ENCODE measurements at places on chromosomes 2 and 18. TPM values are rescaled to one million over a fixed set of nuclear protein-coding genes. Genes with fewer than 3 reads are reported as not detected.

GRCh38 chr18:28960146-28960545, 783.2 kb upstream of the CDH2 start:
- H3K36me3 ChIP-seq: no peaks in the 10 kb centered on the region
- H3K4me3 ChIP-seq: no peak overlapping the region
- no peak for DNase-seq
- no peaks in the 10 kb centered on the region for H3K27me3 ChIP-seq
- H3K4me1 ChIP-seq: no peaks in the 10 kb centered on the region

The UPP2 gene
- total RNA-seq: not detected

GRCh38 chr18:44850001-44850400, 169.3 kb downstream of the SETBP1 start:
- H3K27ac ChIP-seq: no peak overlapping the region
- no peak overlapping the region for H3K4me3 ChIP-seq
- no peak for DNase-seq
- no peaks in the 10 kb centered on the region for H3K36me3 ChIP-seq

DNA sequence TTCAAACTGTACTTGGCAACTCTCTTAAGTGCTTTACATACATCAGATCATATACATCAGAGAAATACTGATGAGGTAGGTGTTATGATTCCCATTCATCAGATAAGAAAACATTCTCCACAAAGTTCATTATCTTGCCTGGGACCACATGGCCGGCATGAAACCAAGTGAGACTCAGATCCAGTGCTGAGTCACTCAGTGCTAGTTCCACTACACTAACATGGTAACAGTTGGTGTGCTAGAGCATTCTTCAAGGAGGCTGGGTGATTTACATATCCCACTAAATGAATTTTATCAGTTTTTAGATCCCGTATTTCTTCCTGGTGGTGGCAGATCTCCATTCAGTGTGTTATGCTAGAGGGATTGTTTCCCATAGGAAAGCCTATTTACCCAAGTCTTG, 772.0 kb downstream of the CNTNAP5 start:
- H3K4me3 ChIP-seq: no peak overlapping the region
- DNase-seq: no peak
- H3K27me3 ChIP-seq: no peaks in the 10 kb centered on the region
- H3K36me3 ChIP-seq: no peaks in the 10 kb centered on the region
- no peak overlapping the region for H3K27ac ChIP-seq
- no peaks in the 10 kb centered on the region for H3K4me1 ChIP-seq

The STPG4 gene
- total RNA-seq: 2.6 TPM

The TMEM247 gene
- not detected for total RNA-seq

GRCh38 chr2:206494061-206494460, 50.7 kb downstream of the ADAM23 start:
- no peak for DNase-seq
- H3K27ac ChIP-seq: no peak overlapping the region
- H3K36me3 ChIP-seq: no peaks in the 10 kb centered on the region
- H3K4me1 ChIP-seq: no peaks in the 10 kb centered on the region

DNA sequence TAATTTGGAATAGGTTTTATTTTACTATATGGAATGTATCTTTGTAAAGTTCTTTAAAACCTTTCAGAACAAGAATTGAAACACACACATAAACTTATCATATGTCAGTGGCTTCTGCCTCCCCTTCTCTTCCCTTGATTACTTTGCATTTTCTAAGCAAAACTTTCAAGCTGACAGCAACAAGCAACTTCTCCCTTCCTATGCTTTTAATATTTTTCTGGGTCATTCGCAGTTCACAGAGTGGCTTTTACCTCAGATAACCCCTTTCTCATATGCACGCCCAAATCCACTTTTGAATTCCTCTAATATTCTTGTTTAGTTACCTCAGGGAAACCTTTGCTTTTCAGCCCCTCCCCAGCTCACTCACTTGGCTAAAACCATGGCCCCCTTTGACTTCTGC, 36.7 kb upstream of the CDC42EP3 start:
- no peak overlapping the region for H3K4me3 ChIP-seq
- H3K4me1 ChIP-seq: no peaks in the 10 kb centered on the region
- H3K27me3 ChIP-seq: no peaks in the 10 kb centered on the region
- no peak for DNase-seq
- no peak overlapping the region for H3K27ac ChIP-seq
- no peaks in the 10 kb centered on the region for H3K36me3 ChIP-seq

DNA sequence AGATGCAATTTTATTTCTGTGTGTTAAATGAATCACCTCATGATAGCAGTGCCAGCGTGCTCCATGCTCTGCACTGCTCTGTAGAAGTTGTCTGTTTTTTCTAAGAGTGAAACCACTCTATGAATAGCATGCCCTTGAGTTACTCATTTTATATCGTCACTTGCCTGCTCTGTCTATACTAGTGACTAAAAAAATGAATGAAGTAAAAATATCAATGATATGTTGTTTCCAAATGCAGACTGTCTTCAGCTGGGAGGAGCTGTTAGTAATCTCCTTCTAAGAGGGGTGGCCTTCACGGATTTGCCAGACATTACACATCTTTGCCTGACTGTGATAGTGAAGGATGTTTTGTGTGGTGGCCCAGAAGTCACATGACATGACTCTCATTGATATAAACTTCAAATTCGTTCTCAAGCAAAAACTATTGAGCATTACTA, 852.1 kb downstream of the CNTNAP5 start:
- H3K36me3 ChIP-seq: no peaks in the 10 kb centered on the region
- H3K27me3 ChIP-seq: no peaks in the 10 kb centered on the region
- DNase-seq: no peak
- no peak overlapping the region for H3K27ac ChIP-seq

The TMEM131 gene
- total RNA-seq: 58.5 TPM

The LBH gene
- total RNA-seq: 21.3 TPM

DNA sequence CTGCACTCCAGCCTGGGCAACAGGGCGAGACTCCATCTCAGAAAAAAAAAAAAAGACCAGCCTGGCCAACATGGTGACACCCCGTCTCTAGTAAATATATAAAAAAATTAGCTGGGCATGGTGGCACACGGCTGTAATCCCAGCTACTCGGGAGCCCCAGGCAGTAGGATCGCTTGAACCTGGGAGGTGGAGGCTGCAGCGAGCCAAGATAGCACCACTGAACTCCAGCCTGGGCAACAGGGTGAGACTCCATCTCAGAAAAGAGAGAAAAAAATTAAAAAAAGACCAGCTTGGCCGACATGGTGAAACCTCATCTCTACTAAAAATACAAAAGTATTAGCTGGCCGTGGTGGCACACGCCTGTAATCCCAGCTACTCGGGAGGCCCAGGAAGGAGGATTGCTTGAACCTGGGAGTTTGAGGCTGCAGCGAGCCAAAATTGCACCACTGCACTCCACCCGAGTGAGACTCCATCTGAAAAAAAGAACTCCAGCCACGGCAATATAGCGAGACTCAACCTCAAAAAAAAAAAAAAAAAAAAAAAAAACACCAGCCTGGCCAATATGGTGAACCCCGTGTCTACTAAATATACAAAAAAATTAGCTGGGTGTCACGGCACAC, 346.1 kb upstream of the PLGLB2 start:
- no peaks in the 10 kb centered on the region for H3K36me3 ChIP-seq
- H3K4me3 ChIP-seq: no peak overlapping the region
- no peaks in the 10 kb centered on the region for H3K27me3 ChIP-seq
- no peak overlapping the region for H3K27ac ChIP-seq

- no peak overlapping the region for H3K4me3 ChIP-seq
- DNase-seq: no peak
- no peak overlapping the region for H3K27ac ChIP-seq
- H3K4me1 ChIP-seq: no peaks in the 10 kb centered on the region
Measured at GRCh38 chr18:31877900-31878299, 65.0 kb downstream of the TRAPPC8 start.

- H3K27ac ChIP-seq: no peak overlapping the region
- no peaks in the 10 kb centered on the region for H3K27me3 ChIP-seq
- H3K36me3 ChIP-seq: no peaks in the 10 kb centered on the region
- no peaks in the 10 kb centered on the region for H3K4me1 ChIP-seq
- H3K4me3 ChIP-seq: no peak overlapping the region
- no peak for DNase-seq
Measured at GRCh38 chr2:205680067-205680466, 2.2 kb upstream of the NRP2 start.

The ROCK1 gene
- total RNA-seq: 78.3 TPM

DNA sequence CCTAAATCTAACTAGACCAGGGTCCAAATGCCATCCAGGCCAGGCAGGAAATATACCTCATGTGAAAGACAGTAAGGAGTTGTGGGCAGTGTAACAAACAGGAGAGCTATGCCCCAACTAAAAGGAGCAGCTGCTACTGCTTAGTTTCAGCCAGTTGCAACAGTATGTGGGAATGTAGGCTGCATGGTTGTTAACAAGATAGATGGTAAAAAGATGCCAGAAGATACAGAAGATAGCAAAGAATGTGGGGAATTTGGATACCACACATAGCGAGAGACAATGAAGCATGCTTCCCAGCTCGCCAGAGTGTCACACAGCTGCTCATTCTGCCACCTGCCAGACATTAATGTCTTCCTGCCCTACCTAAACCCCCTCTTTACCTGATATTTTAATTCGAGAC, 39.4 kb upstream of the CYBRD1 start:
- H3K4me3 ChIP-seq: no peak overlapping the region
- no peak overlapping the region for H3K27ac ChIP-seq
- H3K27me3 ChIP-seq: no peaks in the 10 kb centered on the region
- no peaks in the 10 kb centered on the region for H3K36me3 ChIP-seq

The GAL3ST2 gene
- total RNA-seq: 0.30 TPM

GRCh38 chr2:221762496-221762895, 190.4 kb upstream of the EPHA4 start:
- H3K27ac ChIP-seq: no peak overlapping the region
- no peaks in the 10 kb centered on the region for H3K4me1 ChIP-seq
- H3K4me3 ChIP-seq: no peak overlapping the region
- no peaks in the 10 kb centered on the region for H3K27me3 ChIP-seq
- DNase-seq: no peak
- no peaks in the 10 kb centered on the region for H3K36me3 ChIP-seq

GRCh38 chr2:115739574-115739973, 1297.1 kb downstream of the DPP10 start:
- no peak overlapping the region for H3K27ac ChIP-seq
- DNase-seq: no peak
- no peaks in the 10 kb centered on the region for H3K27me3 ChIP-seq
- H3K36me3 ChIP-seq: no peaks in the 10 kb centered on the region
- H3K4me3 ChIP-seq: no peak overlapping the region
- H3K4me1 ChIP-seq: no peaks in the 10 kb centered on the region

GRCh38 chr2:59458800-59459199, 1094.7 kb downstream of the BCL11A start:
- no peaks in the 10 kb centered on the region for H3K27me3 ChIP-seq
- no peak overlapping the region for H3K4me3 ChIP-seq
- no peak for DNase-seq
- H3K27ac ChIP-seq: no peak overlapping the region

- H3K27me3 ChIP-seq: no peaks in the 10 kb centered on the region
- H3K36me3 ChIP-seq: no peaks in the 10 kb centered on the region
- H3K4me3 ChIP-seq: no peak overlapping the region
- no peak overlapping the region for H3K27ac ChIP-seq
Measured at GRCh38 chr18:10985689-10986088, 163.7 kb downstream of the PIEZO2 start.

- DNase-seq: no peak
- H3K4me3 ChIP-seq: no peak overlapping the region
- no peaks in the 10 kb centered on the region for H3K4me1 ChIP-seq
- no peaks in the 10 kb centered on the region for H3K27me3 ChIP-seq
- H3K36me3 ChIP-seq: no peaks in the 10 kb centered on the region
Measured at GRCh38 chr2:23751747-23752265, 175.1 kb downstream of the ATAD2B start.

DNA sequence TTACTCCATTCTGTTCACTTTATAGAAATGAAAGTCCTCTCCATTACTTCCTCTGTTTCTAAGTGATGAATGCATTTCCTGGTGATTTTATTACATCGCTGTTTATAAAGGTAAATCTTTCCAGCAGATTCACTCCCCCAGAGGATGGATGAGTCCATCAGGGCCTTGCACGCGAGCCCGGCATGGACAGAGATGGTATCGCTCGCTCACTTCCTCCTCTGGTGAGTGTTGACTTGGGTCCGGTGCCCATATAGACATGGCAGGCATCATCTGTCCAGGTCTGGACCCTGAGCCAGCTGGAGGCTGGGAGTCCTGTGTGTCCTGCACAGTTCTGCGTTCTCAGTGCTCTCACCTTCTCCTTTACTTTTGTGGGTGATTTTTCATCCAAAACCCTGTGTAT, 733.6 kb upstream of the SALL3 start:
- H3K4me3 ChIP-seq: no peak overlapping the region
- no peaks in the 10 kb centered on the region for H3K27me3 ChIP-seq
- no peak for DNase-seq
- H3K27ac ChIP-seq: no peak overlapping the region

GRCh38 chr18:4106407-4107033, 348.6 kb downstream of the DLGAP1 start:
- no peaks in the 10 kb centered on the region for H3K36me3 ChIP-seq
- no peaks in the 10 kb centered on the region for H3K27me3 ChIP-seq
- no peaks in the 10 kb centered on the region for H3K4me1 ChIP-seq
- H3K27ac ChIP-seq: no peak overlapping the region
- peak; percentile 96 for DNase-seq
- peak overlapping the region; percentile 23 for H3K4me3 ChIP-seq

The B3GNT7 gene
- total RNA-seq: 3.3 TPM

DNA sequence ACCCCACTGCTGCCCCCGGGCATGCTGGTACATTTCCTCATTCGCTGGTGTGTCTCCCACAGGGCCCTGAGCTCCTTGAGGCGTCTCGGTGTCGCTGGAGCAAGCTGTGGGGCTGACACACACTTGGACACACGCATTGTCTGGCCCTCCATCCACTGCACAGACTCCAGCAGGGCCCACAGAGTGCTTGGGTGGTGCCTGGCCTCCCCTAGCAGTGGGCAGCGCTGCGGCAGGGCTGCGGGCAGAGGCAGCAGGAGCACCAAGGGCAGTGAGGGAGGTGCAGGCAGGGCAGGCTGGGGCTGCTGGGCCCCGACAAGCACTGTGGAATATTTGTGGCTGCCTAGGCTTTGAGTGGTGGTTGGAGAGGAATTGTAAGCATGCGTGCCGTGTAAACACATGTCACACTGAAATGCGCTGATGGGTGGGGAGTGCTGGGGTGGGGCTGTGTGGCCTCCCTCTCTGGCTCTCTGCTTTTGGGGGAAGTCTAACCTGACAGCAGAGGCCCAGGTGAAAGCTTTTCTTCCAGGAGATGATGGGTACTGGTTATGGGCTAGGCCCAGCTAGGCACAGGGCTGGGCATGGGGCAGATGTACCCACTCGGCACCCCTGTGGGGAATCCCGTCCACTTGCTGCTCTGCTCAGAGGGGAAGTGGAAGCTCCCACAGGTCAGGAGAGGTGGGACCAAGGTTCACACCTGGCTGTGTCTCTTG, 55.5 kb upstream of the HS6ST1 start:
- no peaks in the 10 kb centered on the region for H3K4me1 ChIP-seq
- no peaks in the 10 kb centered on the region for H3K27me3 ChIP-seq
- H3K36me3 ChIP-seq: no peaks in the 10 kb centered on the region
- H3K27ac ChIP-seq: peak overlapping the region; percentile 73
- DNase-seq: no peak

DNA sequence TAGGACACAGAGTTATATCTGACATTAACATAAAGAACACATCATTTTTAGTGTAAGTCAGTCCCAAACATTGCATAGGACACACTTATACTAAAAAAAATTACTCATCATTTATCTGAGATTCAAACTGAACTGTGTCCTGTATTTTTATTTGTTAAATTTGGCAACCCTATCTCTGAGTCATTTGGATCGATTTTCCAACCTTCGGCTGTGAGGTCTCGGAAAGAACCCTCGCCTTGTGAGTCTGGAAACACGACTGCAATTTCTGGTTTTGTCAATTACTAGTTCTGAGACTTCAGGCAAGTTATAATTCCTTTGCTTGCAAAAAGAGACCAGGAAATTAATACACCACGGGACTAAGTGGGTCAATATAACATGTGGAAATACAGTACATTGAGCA, 14.0 kb downstream of the ATP8B1 start:
- peaks cover 17% of the 10 kb centered on the region for H3K4me1 ChIP-seq
- H3K4me3 ChIP-seq: no peak overlapping the region
